ENCODE measurements at places on chromosomes 3 and 15. TPM values are rescaled to one million over a fixed set of nuclear protein-coding genes. Genes with fewer than 3 reads are reported as not detected.

DNA sequence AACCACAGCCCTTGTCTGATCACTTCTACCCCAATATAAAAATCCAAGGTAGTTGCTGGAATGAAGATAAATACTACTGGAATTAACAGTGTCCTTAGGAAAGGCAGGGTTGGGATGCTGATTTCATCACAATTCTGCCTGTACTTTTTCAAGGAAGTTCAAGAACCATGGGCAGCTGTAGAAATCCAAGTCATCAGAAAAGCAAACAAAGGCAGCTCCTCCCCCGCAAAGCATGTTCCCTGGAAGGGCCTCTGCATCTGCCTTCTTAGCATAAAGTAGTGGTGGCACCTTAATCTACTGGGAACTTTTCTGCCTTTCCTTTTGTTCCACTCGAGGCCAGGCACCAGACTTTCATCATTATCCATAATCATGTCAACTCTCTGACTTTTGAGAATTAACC lies 54.4 kb downstream of the ERC2 start:
- no peak for DNase-seq

- DNase-seq, result no peak
Observed at GRCh38 chr3:114872050-114872449, 275.0 kb downstream of the ZBTB20 start.

DNA sequence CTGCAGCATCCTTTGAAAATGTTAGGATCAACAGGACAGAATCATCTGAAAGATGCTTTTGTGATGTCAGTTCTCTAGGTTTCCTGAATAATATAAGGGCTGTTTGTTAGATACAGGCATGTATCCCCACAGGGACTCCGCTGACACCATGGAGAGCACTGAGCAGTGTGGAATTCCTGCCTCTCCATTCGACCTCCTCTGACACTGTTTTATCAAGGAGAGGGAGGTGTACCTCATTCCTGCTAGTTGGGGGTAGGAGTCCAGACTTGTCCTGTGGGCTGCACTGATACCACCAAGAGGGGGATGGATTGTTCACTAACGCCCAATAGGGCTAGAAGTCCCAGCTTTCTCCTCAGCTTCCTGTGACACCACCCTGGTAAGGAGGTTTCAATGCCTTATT lies 46.6 kb downstream of the LARS2 start:
- DNase-seq, result no peak

DNA sequence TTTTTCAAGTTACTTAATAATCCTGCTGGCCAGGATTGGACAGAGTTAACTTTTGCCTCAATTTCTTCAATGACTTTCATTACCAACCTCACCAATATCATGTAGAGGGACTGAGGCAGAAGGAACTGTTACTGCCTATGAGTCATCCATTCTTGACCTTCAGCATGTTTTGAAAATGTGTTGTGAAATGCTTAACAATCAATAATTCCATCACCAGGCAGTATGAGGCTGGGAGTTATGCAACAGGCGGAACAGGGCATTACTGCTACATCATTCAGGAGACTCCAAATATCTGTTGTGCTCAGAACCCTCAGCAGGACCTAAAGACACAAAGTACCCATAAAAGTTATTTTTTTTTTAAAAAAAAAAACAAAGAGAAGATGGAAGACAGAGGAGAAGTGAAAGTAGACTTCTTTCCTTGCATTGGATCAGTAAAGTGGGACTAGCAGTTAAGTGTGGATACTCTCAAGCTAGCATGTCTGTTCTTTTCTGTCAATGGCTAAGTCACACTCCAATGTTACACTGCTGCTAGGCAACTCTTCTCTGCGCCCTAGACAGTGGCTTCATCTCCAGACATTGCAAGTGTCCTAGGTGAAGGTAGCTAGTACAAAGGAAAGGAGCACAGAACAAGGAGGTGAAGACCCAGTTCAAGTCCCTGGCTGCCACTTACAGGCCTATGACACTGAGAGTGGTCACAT lies 184.9 kb upstream of the LPP start:
- DNase-seq, result no peak

- DNase-seq, result no peak
Observed at GRCh38 chr15:85619992-85620689, 174.6 kb downstream of the KLHL25 start.

GRCh38 chr3:138786788-138787271 lies 47.9 kb downstream of the PIK3CB start:
- no peak for DNase-seq

- no peak for DNase-seq
Observed at GRCh38 chr15:101267320-101268104, 9.8 kb downstream of the SELENOS start.

GRCh38 chr3:14441240-14441919 lies 39.0 kb downstream of the SLC6A6 start:
- no peak for DNase-seq

DNA sequence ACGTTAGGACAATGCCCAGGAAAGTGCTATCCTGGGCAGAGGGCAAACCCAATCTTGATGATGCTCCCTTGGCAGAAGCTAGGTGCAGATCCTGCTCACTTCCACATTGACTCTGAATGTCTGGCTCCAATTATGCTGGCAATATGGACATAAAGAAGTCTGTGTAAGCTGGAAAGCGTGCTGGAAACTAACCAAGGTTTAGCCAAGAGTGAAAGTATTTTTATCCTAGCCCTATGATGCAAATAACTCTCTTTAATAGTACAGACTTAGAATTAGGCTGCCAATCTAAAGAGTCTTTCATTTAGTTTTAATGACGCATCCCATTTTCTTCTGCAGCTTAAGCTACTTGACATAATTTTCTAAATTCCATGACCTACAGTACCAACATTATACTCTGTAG lies 571.8 kb downstream of the TUSC7 start:
- no peak for DNase-seq

- DNase-seq, result no peak
Observed at GRCh38 chr15:41512512-41512939, 1.1 kb downstream of the LTK start.

DNA sequence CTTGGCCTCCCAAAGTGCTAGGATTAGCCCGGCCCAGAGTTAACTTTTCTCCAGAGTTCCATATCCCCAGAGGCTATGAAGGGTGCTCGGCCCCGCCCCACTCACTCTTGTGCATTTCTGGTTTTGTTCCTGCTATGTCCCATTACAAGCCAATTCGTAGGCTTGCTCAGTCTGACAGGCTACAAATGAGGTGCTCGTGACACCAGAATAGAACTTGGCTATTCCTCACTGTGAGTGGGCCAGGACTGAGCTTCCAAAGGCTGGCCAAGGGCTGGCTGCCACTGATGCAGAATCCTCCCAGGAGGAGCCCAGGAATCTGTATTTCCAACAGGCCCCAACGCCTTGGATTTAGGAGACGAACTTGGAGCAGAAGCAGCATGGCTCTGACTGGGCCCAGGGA lies 282.7 kb upstream of the C2CD4B start:
- no peak for DNase-seq

DNA sequence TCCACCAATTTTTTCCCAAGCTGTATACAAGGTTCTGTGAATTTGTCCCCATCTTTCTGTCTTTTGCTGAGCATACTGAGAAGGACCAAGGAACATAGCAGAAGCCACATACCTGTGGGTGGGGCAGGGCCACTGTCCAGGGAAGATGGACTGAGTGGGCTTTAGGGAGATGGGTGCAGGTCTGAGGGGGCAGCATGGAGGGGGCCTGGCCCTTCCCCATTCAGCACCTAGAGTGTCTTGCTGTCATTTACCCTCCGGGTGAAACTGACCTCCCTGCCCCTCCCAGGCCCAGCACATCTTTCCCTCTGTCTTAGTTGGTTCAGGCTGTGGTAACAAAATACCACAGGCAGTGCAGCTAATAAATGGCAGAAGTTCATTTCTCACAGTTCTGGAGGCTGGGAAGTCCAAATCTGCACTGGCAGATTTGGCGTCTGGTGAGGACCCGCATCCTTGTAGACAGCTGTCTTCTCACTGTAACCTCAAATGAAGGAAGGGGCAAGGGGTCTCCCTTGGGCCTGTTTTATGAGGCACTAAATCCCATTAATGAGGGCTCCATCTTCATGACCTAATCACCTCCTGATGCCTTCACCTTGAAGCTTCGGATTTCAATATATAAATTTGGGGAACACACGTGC lies 180.0 kb upstream of the SMAD3 start:
- no peak for DNase-seq

GRCh38 chr15:70936326-70936725 lies 43.7 kb downstream of the LRRC49 start:
- DNase-seq, result no peak

- no peak for DNase-seq
Observed at GRCh38 chr3:19931767-19932188, 2.2 kb downstream of the EFHB start.

DNA sequence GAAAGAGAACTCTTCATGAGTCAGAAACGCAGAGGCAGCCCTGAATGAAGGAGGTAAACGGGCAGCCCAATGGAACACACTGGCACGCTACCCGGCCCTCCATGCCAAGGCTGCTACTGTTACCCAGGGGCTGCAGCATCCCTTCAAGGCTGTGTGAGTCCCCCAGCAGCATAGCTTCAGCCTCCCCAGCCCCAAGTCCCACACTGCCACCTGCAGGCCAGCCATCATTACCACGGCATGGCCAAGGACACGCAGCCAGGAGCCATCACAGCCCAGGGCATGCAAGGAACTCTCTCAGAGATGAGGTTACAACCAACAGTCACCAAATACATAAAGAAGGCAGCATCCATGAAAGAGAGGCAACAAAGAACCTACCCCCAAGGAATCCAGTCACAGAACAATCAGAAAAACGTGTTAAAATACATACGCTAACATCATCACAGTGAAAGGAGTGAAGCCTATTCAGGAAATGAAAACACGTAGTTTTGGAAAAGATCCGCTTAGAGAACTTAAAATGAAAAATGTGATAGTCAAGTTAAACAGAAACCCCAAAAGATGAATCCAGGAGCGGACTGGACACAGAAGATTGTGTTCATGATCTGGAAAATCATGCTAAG lies 22.4 kb downstream of the PLA2G4F start:
- DNase-seq, result no peak

- no peak for DNase-seq
Observed at GRCh38 chr15:68488966-68489365, 57.0 kb upstream of the ITGA11 start.

DNA sequence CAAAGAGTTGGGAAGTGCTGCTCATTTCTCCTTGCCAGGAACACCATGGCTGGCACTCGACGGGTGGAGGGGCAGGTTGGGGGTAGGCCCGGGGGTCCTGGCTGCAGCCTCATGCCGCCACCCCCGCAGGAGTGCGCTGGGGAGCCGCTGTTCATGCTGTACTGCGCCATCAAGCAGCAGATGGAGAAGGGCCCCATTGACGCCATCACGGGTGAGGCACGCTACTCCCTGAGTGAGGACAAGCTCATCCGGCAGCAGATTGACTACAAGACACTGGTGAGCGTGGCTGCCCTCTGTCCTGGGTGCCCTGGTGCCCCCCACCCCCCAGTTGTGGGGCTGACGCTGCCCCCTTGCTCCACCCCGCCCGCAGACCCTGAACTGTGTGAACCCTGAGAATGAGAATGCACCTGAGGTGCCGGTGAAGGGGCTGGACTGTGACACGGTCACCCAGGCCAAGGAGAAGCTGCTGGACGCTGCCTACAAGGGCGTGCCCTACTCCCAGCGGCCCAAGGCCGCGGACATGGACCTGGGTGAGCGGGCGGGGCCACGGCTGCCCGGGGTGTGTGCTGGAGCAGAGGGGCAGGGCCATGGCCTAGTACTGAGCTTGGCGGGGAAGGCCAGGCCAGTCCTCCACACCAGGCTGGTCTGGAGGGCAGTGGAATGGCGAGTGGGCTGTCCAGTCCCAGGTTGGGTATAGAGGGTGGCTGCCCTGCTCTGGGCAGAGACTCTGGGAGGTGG lies 45.1 kb downstream of the PLXNA1 start:
- no peak for DNase-seq

DNA sequence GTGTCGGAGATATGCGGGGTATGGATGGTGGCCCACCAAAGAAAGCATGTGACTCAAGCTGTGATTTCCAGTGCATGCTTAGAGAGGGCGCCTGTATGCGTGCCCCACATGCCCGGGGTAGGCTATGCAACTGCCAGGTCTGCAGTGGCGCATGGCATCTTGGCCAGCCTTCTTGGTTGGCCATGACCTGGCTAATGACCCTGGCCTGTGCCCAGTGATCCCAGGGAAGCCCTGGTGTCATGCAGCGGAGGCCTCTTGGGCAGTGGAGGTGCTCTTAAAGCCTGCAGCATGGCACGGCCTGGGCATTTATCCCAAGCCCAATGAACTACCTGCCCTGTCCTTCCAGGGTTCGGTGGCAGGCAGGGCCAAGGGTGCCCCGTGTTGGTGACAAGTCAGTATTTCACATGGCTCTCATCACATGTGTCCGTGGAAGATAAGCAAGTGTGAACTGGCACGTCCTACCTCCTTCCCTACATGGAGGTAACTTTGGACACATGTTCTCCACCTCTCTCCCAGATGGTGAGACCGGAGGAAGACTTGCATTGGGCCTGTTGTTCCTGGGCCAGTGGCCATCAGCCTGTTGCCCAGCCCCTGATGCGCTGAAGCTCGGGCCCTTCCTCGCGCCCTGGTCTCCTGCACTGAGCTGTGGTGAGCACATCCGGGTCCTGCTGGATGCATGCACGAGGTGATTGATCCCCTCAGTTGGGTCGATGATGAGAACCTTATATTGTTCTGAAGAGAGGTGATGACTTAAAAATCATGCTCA lies 192.0 kb downstream of the UBE3A start:
- no peak for DNase-seq

DNA sequence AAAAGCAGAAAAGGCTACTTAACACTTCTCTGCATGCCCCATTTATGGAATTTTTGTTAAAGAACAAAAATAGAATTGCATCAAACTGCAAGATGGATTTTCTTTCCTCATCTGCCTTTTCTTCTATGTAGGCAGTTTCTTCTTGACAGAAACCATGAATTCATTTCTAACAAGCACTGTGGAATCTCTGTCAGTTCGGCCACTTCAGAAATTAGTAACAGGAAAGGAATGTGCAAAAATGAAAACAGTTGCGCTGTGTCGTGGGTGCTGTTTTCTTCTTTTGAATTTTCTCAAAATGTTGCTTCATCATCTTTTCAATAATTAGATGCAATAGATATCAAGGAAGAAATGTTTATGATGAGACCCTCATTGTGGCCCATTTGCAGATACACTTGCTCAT lies 151.6 kb downstream of the FOXB1 start:
- no peak for DNase-seq

GRCh38 chr15:36688310-36689011 lies 109.0 kb downstream of the CDIN1 start:
- no peak for DNase-seq

DNA sequence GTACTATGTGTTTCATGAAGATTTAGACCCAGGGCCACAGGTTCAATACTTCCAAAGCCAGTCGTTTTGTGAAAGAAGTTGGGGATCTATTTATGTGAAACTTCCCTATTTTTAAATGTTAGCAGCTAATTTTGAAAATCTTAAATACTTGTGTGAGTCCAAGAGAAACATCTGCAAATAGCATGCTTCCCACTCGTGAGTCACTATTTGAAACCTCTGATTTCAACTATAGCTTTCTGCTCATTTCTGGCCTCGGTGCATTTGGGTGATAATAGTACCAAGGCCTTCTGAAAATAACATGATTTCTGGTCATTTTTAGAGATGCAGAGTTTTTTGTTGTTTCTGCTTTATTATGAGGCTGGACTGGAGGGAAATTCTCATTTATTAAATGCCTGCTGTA lies 110.0 kb downstream of the OPA1 start:
- no peak for DNase-seq

Gene HTR3E
- polyA plus RNA-seq, result not detected

Gene VEPH1
- 56.0 TPM for polyA plus RNA-seq

Gene KBTBD13
- polyA plus RNA-seq, result 0.07 TPM

Gene CRABP1
- 32.3 TPM for polyA plus RNA-seq

Gene DNASE1L3
- polyA plus RNA-seq, result 9.2 TPM

Gene C3orf49
- polyA plus RNA-seq, result 1.00 TPM

Gene GOLGA8S
- polyA plus RNA-seq, result 1.4 TPM
